ENCODE measurements at places on chromosomes 4 and X.

- DNase-seq = no peak
These were observed 18.8 kb downstream of the DOK7 start for GRCh38 chr4:3481783-3482393.

GRCh38 chr4:14783011-14783877, 219.0 kb upstream of the CPEB2 start:
- DNase-seq = no peak

DNA sequence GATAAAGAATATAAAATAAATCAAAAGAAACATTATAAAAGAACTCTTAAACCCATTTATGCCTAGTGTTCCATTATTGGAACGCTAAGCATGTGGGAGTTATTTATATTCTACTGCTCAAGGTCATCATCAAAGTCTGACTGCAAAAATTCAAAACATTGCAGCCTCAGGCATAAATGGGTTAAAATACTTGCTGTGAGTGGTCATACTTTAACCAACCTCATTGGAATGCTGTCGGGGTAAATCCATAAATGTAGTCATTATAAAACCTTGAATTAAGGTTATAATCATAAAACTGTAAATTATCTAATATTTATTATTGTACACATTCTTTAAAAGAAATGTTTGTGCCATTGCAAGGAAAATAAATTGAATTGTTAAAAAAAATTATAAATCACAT, 55.0 kb downstream of the RPS6KA6 start:
- DNase-seq = no peak

GRCh38 chr4:55445921-55446577, 50.3 kb downstream of the TMEM165 start:
- no peak for DNase-seq

GRCh38 chr4:123449780-123450179, 53.2 kb downstream of the SPRY1 start:
- no peak for DNase-seq

DNA sequence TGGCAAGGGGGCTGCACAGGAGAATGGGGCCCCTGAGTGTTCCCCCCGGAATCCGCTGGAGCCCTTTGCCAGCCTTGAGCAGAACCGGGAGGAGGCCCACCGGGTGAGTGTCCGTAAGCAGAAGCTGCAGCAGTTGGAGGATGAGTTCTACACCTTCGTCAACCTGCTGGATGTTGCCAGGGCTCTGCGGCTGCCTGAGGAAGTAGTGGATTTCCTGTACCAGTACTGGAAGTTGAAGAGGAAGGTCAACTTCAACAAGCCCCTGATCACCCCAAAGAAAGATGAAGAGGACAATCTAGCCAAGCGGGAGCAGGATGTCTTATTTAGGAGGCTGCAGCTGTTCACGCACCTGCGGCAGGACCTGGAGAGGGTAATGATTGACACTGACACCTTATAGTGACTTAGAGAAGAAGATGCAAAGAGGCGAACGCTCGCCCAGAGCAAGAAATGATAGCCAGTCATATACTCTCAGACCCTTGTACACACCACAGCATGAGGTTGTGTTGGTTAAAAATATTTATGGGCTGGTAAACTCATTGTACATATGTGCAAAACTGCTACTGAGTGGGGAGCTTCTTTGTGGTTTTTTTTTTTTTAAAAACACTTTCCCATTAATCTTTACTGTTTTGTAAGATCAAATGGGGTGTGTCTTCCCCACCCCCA, 52.5 kb downstream of the JADE1 start:
- peak; percentile 32 for DNase-seq

DNA sequence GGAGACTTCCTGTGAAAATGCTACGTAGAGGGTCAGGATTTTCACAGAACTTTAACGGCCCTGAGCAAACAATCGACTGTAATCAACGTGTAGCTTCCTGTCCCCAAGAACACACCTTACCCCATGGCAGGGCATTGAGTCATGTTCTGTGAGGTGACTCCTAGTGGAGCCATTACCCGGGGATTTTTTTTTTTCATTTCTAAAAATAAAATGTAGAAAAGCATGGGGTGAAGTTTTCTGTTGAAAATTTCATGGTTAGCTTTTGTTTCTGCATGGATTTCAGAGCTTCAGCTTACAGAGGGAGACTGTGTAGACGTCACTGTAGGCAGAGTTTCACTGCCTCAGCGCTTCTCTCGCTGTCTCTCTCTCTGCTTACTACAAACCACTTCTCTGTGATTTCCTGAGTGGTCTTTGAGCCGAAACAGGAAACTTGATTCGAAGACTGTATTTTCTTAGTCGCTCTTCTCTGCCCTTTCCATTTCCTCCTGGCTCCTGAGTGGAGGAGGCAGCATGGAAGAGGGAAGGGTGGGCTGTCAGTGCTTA, 111.7 kb downstream of the NFKB1 start:
- DNase-seq = peak; percentile 65

DNA sequence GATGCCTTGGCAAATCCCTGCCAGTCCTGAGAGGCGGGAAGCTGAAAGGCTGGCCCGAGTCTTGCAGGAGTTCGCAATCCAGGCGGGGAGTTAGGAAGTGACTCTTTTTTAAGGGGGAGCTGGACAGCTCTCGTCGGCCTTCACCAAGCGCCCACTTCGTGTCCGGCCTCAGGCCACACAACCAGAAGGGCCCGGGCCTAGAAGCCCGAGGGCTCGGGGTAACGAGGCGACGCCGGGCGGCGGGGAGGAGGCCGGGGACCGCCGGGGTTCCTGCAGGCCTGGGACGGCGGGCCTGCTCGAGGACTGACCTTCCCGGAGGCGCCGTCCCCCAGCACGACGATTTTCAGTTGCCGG, 395 bp downstream of the RAB28 start:
- peak; percentile 43 for DNase-seq

- no peak for DNase-seq
These were observed 185.2 kb upstream of the CTSO start for GRCh38 chr4:156138781-156139280.

DNA sequence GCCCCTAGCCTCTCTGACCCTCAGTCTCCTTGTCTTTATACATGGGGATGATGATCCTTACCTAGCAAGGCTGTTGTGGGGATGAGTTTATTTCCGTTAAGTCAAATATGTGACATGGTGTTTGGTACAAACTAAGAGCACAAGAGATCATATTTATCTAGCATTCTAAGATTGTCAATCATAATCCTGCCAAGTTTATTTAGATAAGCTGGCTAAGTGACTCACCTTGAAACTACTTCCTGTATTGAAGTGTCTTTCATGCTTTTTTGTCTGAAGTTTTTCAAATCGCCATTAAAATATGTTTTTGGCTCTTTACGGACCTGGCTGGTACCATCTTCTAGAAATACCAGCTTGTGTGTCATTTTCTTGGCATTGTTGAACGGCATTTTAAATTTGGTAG, 30.7 kb downstream of the MAP7D3 start:
- DNase-seq = no peak

GRCh38 chr4:100290585-100290984, 100.3 kb upstream of the DDIT4L start:
- DNase-seq = no peak

GRCh38 chr4:78953769-78954666, 14.8 kb upstream of the PAQR3 start:
- DNase-seq = peak; percentile 25

GRCh38 chr4:69490271-69490670, 5.4 kb downstream of the UGT2B4 start:
- no peak for DNase-seq

DNA sequence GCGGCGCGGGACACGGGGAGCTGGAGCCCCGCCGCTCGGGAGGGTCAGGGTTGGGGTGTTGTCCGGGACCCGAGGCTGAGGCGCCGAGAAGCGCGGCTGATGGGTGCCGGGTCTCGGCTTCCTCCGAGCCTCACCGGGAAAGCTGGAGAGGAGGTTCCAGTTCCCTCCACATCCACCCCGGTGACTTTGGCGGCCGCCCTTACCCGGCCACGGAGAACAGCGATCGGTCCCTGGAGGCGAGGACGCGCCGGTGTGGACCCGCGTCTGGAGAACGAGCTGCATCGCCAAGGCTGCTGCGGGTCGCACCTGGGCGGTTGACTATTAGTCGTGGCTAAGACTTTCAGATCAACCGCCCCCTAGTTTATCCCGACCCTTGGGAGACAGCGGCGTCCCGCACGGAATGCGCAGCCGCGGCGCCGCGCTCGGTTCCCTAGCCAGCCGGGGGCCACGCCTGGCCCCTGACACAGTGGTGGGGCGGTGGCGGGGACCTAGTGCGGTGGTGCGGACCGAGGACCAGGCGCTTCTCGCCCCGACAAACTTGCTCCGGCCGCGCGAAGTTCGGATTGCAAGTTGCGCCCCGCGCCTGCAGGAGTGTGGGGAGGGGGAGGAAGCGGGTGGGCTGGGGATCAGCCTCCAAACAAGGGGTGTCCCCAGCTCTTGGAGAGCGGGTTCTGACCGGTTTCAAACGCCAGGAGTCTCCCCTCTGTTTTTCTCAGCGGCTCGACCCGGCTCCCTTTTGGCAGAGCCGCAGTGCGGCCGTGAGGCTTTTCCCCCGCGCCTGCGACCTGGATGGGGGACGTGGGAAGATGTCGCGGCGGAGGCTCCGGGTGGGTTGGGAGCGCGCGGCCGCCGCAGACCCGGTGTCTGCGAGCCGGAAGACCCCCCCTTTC, 568 bp downstream of the FHDC1 start:
- DNase-seq = peak; percentile 30

DNA sequence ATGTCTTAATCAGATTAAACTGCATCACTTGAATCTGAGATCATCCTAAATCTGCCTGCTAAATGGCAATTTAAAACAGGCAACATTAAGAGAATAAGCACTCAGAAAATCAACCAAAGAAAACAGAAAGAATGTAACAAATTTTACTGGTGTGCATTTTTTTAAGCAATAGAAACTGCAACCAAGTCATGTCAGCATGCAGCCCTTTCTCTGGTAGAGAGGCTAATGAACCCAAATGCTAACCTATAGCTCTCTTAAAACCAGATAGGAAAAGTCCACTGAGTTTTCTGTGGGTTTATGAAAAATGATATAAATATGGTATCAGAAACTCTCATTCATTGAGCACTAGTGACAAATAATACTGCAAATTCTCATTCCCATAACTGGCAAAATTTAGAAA, 35.6 kb downstream of the COL25A1 start:
- DNase-seq = no peak

DNA sequence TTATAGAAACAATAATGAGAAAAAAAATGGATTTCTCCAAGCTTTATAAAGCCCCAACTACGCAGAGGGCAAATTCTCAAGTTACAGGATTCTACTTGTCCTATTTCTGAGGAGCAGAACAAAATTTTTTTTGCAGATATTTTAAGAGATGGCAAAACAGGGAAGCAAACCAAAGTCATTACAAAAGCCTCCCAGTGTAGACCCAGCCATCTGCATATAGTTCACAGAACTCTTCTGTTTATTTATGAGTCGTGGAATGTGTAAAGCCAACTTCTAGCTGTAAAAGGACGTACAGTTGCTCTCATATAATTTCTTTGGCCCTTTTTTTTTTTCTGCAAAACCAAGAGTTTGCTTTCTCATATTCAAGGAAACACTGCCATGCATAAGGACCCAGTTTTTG, 120.4 kb downstream of the PCDH7 start:
- no peak for DNase-seq

DNA sequence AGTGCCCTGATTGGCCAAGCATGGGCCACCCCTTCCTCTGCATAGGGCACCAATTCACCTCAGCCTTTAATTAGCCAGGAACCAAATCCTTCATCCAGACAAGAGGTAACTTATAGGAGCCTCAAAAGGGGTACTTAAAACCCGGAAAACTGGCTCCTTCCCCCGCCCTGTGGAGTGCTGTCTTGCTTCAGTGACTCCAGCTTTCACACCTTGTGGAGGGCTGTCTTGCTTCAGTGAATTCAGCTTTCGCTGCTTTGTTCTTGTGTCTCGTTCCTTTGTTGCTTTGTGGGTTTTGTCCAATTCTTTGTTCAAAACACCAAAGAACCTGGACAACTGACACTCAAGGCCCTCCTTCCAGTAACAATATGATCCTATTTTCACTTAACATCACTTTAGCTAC, 82.2 kb upstream of the FRG1 start:
- DNase-seq = no peak

GRCh38 chr4:95013236-95013635, 255.5 kb downstream of the BMPR1B start:
- no peak for DNase-seq

GRCh38 chrX:148354916-148355315, 145.5 kb upstream of the AFF2 start:
- DNase-seq = no peak

DNA sequence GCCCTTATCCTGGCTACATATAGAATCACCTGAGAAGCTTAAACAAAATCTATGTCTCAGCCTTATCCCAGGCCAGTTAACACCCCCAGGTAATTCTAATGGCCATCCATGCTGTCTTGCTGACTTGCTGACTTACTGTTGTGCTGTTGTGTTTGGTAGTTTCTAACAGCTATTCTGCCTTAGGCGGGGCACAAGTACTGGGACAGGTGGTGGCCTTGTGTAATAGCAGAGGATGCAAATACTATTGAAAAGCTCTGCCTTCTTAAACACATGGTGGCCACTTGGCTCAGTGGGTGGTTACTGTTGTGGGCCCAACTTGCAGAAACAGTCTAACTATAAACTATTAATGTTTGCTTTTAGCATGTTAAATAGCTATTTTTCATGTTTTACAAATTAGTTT, 56.2 kb downstream of the CDS1 start:
- no peak for DNase-seq

DNA sequence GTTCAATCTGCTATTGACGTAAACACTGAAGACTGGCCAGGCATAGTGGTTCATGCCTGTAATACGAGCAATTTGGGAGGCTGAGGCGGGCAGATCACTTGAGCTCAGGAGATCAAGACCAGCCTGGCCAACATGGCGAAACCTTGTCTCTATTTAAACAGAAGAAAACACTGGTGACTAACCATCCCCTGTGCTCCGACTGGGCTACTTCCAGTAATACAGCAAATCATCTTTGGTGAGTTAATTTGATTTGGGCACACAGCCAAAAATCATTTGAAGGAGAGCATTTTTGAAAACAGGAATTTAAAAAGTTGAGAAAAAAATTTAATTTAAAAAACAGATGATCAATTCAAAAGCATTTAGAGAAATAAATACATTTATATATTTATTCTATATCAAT, 52.0 kb downstream of the SEC24D start:
- no peak for DNase-seq

DNA sequence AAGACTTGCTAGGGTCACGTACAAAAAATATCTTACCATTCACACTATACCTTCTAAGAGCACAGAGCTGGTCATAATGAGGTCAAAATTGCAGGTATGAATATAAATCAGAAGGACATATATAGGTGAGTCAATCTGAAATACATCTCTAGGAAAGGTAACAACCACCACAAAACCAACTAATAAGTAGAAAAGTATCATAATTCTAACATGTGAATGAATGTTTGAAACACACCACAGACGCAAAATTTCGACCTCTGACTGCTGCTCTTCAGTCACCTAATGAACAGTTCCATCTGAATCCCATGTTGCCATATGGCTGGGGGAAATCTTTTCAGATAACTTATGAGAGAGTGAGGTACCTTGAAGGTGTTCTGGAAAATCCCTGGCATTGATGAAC, 22.1 kb downstream of the STAP1 start:
- no peak for DNase-seq

All from activated naive CD4-positive, alpha-beta T cell treated with anti-CD3 and anti-CD28 coated beads, Interleukin-2, amount 10 ng/mL, durations not matched to agents 7 days and 5 days (primary cell).